Activated CD4-positive, alpha-beta T cell treated with anti-CD3 and anti-CD28 coated beads, Interleukin-2, amount 50 U/mL, for 24 hours (primary cell): ENCODE measurements at places on chromosomes 12 and 14.

- DNase-seq = no peak
Observed at GRCh38 chr14:59819446-59820088, 51.0 kb downstream of the RTN1 start.

GRCh38 chr12:40986001-40986400, 202.1 kb upstream of the PDZRN4 start:
- no peak for DNase-seq

DNA sequence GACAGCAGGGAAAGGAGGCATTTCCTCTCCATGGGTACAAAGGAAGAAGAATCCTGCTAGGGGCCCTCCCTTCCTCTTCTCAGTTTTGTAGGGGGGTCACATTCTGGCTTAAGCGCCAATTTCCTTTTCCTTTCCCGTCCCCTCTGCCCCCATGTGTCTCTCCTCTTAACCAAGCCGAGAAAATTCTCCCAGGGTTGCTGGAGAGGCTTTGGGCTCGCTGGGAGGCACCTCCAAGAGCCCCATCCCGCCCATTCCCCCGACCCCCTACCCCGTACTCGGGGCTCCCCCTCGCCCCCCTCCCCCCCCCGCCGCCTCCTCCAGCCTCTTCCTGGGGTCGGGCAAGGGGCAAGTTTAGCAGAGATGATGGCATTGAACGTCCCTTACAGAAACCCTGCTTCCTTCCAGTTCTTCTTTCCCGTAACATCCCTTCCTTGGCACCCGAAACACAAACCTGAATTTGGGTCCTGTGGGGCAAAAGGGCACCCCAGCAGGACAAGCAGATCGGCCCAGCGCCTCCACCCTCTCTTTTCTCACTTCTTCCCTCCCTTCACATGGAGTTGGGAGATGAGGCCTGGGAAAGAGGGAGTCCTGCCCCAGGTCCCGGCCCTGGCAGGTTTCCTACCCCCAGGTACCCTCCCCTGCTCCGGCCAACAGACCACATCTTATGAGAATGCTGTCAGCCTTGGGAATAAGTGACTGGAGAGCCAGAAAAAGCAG, 13.7 kb downstream of the PLEKHG6 start:
- DNase-seq = no peak

DNA sequence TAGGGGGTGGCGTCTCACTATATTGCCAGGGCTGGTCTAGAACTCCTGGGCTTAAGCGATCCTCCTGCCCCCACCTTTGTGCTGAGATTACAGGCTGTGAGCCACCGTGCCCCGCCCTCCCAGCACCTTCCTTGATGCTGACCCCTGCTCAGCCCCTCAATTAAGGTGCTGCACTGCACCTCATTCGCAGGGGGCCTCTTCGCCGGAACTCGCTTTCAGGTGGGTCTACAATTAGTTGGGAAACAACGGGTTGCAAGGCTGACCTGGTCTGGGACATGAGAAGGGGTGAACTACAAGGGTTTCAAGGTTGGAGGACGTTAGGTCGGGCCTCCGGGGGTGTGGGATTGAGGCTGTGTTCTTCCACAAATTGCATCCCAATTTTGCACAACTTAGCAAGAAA, 1.2 kb upstream of the NOP2 start:
- no peak for DNase-seq

DNA sequence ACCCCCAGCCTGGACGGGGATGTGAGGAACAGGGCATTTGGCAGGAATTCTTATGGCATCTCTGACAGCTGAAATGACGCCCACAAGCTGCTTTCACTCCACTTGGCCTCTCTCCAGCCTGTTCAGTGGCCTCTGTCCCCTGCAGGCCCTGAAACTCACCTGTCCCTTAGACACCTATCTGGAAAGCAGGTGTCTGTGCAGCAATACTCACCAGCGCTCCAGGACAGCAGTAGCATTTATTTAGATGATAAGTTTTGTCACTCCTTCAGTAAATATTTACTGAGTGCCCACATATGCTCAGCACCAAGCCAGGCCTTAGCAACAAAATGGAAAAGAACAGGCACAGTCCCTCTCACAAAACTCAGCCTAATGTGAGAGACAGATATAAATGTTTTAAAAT, 311.1 kb upstream of the FKBP4 start:
- DNase-seq = no peak

DNA sequence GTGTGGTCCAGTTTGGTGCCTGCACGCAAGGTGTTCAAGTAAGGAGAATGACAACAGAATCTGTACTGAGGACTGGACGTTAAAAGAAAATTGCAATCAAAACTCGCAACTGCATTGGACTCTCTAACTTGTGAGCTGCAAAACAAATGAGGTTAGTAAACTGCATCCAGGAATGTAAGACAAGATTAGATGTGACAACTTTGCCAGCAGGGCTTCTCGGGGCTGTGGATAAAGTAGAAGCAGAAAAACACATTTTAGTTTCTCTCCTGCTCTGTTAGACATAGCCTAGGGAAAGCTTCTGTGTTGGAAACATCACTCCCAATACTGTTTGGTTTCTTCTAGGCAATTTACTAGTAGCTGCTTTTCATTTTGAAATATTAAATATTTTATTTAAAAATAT, 338.2 kb upstream of the NAV3 start:
- DNase-seq = no peak

DNA sequence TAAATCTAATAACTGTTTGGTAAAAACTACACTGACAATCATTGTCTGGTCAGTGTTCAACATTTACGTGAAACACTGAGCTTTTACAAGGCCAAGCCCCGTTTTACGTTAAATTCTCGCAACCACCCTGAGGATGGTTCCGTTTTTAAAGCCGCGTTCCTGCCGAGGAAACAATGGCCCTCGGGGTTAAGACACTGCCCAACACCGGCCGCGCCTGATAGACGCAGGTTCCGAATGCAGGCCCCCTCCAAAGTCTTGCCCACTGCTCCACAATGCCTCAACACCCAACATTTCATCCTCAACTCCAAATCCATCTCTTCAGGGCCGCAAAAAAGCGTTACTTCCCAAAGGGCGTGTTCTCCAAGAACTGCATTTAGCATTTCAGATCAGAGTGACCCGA, 953 bp upstream of the SNRPF start:
- no peak for DNase-seq

DNA sequence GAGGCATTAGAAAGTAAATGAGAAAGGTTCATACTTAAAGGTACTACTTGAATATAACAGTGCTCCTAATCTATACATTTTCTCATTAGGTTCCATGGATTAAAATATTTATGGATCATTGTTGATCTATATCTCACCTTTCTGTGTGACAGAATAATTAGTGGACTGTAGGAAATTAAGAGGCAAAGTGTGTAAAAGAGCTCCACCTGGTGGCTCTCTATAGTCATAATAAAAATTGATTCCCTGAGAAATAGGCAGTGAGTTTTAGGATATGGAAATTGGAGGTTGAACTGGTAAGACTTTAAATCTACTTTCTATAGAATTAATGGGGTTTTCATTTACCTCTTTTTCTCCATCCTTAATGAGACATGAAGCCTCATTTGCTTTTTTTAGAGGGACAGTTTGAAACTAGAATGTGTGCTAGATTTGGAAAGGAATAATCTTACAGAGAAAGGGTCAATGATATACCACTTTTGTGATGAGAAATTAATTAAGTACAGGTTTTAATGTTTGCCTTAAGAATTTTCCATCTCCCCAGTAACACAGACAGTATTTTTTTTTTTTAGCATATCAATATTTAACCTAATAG, 11.8 kb upstream of the DERA start:
- DNase-seq = no peak

- no peak for DNase-seq
Observed at GRCh38 chr12:88431246-88431645, 149.0 kb downstream of the KITLG start.

GRCh38 chr12:1705774-1706631, 15.1 kb downstream of the ADIPOR2 start:
- DNase-seq = no peak

DNA sequence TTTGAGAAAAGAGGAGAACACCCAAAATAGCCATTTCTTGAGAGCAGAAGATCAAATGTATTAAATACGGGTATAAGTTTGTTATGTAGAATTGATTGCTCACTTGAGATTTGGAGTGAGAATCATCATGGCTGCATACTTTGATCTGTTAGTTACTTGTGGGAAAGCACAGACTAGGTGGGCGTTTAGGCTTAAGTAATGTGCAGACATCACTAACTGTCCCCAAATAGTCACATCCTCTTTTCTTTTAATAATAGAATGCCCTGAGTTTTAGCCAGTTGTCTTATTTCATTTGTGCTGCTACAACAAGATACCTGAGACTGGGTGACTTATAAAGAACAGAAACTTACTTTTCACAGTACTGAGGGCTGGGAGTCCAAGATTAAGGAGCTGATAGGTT, 14.3 kb upstream of the GTF2A1 start:
- DNase-seq = no peak

GRCh38 chr14:92487513-92488133, 26.0 kb upstream of the RIN3 start:
- no peak for DNase-seq

GRCh38 chr14:68674538-68675232, 118.2 kb downstream of the ZFP36L1 start:
- DNase-seq = no peak

DNA sequence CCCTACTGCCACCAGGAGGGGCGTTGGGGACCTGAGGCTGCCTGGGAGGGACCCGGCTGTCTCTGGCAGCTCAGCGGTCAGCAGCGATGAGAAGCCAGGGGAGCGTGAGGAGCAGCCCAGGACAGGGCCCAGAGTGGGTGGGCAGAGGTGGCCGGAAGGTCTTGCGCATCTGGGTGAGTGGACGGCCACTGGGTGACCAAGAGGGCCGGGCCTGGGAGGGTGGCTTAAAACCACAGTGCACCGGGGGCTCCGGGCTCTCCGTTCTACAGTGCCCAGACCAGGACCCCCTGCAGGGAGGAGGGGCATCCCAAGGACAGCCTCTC, 10.0 kb downstream of the INF2 start:
- DNase-seq = no peak

DNA sequence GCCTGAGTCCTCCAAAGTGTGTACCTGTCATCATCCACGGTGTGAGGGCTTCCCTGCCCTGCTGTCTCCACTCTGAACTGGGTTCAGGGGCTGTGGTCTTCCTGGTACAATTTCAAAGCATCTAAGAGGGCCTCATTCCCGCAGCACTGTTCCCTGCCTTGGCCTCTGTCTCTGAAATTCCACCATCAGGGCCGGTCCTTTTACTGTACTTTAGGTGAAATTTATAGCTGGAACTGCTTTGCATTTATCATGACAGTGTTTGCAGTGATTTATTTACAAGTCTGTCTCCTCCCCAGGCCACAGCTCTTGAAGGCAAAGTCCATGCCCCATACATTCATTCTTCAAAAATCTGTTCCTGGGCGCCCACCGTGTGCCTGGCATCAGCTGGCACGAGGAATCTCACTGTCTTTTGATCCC, 36.9 kb upstream of the NCOR2 start:
- DNase-seq = no peak

DNA sequence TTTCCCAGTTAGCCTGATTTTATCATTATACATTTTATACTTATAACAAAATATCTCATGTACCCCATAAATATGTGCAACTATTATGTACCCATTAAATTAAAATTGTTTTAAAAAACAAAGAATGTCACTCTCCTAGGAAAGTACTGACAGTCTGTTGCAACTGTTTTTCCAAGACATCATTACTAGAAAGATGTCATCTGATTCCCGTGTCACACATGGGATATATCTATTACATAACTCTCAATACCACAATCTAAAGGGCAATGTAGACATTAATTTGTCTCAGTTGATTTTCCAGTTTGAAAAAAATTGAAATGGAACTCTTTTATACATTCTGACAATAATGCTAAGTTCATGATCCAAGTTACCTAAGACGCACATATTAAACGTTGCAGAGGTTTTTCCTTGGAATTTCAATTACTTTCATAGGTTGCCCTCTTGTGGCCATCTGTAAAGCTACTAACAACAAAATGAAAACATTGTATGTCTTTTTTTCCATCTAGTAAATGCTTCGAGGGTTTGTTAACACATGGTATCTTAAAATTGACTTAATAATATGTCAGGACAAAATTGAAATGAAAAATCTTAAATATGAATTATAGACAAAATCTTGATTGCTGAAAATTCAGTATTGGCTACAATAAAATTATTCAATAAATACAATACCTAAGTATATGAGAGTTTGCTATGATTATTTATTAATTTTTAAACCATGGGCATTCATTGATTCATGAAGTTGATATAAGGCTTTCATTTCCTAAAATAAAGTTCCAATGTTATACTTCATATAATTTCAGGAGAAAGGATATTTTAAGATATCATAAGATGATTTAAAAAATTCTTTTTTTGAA, 131.6 kb downstream of the PPFIA2 start:
- no peak for DNase-seq

DNA sequence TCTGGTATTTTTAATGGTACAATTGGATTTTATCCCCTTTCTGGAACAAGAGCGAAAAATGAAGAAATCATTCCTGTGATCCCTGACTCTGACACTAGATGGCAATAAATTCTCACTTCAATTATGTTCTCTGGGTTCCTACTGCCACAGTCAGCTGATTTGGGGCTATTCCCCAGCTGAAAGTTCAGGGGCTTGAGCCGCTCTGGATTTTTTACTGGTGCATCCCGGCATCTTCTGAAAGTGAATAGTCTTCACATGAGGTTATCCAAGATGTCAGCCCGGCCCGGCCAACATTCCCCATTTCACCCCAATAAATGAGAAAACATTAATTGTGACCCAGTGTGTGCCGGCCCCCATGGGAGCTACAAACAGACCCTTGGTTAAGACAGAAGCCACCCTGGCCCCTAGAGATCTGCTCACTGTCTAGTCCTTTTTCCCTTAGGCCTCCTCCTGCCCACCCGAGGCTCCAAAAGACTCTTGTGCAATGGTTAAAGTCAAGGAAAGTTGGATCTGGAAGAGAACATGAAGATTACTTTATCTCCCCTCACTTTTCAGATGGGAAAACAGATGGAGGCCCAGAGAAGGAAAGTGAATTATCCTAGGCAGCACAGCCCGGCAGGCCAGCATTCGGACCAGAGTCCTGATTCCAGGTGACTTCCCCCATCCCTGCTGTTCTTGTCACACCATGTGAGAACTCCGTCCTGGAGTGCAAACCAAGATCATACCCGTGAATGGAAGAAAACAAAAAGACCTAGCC, 20.8 kb downstream of the CKAP4 start:
- no peak for DNase-seq

- DNase-seq = no peak
Observed at GRCh38 chr12:92513231-92513730, 189.5 kb upstream of the PLEKHG7 start.
